RPMI8226 (cell line): ENCODE measurements at places on chromosomes 7 and 10.

DNA sequence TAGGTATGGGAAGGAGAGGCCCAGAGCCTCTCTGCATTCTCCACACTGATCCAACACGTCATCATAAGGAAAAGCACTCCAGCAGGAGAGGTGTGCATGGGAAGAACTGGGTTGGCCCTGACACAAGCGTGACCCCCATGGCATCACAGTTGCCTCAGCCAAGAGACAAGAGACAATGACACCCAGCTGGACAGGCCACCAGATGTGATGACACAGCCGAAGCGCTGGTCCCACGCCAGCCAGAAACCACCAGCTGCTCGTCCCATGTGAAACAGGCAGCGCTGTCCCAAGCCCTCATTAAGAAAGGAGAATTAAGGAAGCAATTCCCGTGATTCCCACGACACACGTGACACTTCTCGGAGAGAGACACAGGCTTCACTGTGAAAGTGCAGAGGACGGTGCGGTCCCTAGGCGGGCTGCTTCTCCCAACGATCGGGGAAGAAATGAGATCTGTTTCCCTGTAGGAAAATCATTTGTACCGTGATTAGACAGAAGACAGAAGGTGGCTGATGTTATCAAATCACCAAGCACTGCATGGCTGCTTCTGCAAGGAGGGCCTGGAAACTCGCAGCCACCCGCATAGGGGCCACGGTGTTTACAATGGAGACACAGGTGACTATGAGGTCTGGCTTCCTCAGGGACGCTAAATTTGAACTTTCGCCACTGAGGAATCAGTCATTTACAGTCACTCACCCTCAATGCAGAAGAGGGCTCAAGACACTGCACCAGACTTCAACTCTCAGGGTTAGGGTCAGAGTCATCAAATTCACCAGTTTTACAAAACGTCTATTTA is 74.5 kb downstream of the DIP2C start:
- DNase-seq: no peak

GRCh38 chr10:18137111-18137510 is 3.1 kb upstream of the CACNB2 start:
- no peak for DNase-seq

GRCh38 chr10:17655567-17656146 is 11.7 kb downstream of the STAM start:
- DNase-seq: no peak

GRCh38 chr7:10838228-10838627 is 135.4 kb upstream of the PHF14 start:
- no peak for DNase-seq

DNA sequence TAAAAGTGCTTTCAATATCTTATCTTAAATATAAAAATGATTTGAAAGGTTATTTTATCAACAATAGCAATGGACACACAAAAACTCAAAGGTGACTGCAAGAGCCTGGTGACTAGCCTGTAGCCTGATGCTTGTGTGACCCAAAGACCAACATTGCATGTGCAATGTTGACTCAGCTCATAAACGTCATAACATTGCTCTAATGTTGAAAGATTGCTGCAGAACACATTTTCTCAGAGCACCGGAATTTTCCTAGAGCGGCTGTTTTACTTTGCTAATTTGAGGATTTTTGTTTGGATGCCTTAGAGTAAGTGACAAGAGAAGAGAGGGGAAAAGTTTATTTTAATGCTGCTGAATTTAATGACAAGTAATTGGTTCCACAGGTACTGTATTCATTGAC is 107.1 kb downstream of the RAB18 start:
- DNase-seq: no peak

- DNase-seq: no peak
Observed at GRCh38 chr7:142133731-142134148, 22.2 kb downstream of the MGAM2 start.

- no peak for DNase-seq
Observed at GRCh38 chr7:150586068-150586784, 19.0 kb downstream of the GIMAP4 start.

GRCh38 chr7:97390915-97391593 is 273.6 kb downstream of the SDHAF3 start:
- no peak for DNase-seq

DNA sequence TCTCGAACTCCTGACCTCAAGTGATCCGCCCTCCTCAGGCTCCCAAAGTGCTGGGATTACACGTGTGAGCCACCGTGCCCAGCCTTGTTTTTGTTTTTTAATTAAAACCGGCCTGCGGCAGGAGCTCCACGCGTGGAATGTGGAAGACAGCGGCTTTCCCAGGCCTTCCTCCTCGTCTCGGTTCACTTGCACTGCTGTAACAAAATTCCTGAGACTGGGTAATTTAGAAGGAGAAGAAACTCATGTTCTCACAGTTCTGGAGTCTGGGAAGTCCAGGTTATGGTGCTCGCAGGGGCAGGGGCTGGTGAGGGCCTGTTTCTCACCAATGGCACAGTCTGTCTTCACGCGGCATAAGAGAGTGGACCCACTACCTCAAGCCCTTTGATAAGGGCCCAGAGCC is 14.4 kb upstream of the CRYGN start:
- DNase-seq: no peak

DNA sequence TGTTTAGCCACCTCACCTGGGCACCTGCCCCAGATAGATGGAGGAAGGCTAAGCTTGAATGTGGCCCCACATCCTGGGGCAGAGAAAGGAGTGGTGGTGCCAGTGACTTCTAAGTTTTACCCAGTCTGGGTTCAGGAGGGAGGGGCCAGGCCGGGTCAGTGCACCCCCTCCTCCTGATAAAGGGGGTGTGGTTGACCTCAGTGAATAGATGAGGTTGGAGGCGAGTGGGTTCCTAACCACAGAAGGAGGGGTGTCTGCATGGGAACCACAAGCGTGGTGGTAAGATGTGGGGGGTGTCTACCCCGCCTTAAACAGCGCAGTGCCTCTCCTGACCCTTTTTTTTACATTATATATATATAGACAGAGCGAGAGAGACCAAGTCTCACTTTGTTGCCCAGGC is 105.3 kb upstream of the KCTD7 start:
- no peak for DNase-seq

DNA sequence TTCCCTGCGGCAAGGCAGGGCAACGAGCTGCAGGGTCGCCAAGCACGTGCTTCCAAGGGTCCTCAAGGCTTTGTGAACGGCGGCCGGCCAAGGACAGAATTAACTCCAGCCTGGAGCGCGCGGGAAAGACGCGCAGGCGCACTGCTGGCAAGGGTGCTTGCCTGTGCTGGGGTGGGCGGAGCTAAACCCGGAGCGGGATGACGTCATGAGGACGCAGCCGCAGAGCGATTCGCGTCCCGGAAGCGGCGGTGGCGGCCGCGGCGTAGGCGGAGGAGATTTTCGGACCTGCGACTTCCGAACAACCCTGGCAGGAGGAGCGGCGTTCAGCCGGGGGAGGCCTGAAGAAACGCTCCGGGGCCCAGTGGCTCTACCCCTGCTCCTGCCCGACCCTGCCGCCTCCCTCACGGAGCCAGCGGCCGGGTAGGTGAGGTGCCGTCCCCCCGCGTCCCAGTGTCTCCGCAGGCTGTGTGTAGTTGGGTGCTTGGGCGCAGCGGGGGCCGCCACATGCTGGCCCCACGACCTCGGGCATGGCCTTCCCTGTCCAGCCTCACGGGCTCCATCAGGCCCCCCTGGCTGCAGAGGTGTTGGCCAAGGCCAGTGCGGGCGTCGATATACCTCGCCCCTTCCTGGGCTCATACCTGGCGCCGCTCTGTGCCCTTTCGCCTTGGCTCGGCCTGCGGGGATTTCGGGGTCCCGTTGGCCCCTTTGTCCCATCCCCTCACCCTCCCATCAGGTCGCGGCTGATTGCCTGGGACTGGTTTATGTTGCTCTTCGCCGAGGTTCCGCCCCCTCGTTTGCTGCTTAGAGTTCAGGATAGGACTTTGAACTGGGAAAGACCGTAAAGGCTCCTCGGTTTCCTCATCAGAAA is at the start of gene ZFYVE27:
Gene ZFYVE27, plus strand, starts transcription at position 227 of the 868 bp plus-strand sequence. CDS start 1,350 bp downstream, outside the sequence.
- peak; percentile 93 for DNase-seq

GRCh38 chr7:68407460-68407859 is 1190.8 kb upstream of the AUTS2 start:
- no peak for DNase-seq

DNA sequence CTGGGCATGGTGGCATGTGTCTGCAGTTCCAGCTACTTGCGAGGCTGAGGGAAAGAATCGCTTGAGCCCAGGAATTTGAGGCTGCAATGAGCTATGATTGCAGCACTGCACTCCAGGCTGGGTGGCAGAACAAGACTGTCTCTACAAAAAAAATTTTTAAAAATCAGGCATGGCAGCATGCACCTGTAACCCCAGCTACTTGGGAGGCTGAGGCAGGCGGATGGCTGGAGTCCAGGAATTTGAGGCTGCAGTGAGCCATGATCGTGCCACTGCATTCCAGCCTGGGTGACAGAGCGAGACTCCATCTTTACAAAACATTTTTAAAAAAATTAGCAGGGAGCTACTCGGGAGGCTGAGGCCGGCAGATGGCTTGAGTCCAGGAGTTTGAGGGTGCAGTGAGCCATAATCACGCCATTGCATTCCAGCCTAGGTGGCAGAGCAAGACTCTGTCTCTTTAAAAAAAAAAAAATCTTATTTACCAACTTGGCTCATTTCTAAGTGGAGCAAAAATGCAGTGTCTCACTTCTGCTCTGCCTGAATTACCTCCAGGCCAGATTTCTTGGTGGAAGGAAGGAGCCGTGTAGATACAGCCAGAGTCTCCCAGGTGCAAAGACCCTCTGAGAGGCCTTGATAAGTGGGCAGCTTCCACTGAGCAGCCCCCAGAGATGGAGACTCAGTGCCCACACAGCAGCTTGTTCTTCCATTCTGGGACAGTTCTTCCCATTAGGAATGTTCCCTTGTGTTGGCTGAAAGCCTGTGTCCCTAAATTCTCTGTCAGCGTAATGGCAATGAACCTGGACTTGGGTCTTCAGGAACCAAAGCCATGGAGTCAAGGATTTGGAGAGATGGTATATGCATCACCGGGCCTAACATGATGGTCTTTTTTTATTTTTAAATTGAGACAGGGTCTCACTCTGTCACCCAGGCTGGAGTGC is 30.0 kb downstream of the GTF2IRD1 start:
- peak; percentile 77 for DNase-seq

DNA sequence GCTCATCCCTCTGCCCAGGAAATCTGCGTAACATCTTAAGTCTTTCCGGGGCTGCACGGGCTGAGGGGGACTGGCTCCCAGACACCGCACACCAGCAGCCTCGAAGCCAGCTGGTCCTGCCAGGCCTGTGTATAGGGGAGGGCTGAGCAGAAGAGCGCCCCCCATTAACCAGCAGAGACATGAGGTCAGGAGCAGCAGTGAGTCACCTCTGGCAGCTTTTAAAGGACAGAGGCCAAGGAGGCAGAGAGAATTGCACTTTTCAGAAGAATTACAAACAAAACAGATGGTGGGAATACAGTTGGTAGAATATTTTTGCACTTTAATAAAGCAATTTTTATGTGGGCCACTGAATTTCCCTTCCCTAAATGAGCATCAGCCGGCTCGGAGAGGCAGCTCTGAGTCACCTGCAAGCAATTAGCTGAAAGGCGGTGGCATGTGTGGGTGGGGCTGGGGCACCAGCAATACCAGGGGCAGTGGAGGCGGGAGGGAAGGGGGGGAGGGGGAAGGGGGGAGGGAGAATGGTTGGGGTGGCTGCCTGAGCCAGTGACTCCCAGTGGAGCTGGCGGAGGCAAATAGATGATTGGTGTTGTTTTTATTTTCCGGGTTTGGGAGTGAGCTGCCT is 39.1 kb downstream of the GOLGA7B start:
- no peak for DNase-seq

DNA sequence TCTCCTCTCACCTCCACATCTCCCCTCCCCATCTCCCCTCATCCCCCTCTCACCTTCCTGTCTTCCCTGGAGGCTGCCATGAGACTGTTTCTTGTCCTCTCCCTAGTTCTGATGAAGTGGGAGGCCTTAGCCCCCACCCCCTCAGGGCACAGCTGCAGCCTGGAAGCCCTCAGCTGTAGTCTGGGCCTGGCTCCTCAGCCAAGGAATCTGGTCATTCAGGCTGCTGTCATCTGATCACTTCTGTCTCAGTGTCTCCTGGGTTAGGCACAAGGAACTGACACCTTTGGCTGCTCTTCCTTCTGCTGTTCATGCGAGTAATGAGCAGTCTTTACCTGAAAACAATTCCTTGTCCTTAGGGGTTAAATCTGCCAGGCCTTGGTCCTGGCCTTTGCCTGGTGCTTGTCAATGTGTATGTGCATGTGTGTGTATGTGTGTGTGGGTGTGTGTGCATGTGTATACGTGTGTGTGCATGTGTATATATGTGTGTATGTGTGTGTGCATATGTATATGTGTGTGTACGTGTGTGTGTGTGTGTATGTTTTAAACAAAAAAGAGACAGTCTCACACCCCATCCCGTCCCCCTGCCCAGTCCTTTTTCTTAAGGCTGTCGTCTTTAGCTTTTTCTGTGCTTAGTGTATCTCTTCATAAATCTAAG is 153.5 kb upstream of the TMEM72 start:
- DNase-seq: no peak

- DNase-seq: no peak
Observed at GRCh38 chr10:4196771-4197390, 411.9 kb upstream of the KLF6 start.

DNA sequence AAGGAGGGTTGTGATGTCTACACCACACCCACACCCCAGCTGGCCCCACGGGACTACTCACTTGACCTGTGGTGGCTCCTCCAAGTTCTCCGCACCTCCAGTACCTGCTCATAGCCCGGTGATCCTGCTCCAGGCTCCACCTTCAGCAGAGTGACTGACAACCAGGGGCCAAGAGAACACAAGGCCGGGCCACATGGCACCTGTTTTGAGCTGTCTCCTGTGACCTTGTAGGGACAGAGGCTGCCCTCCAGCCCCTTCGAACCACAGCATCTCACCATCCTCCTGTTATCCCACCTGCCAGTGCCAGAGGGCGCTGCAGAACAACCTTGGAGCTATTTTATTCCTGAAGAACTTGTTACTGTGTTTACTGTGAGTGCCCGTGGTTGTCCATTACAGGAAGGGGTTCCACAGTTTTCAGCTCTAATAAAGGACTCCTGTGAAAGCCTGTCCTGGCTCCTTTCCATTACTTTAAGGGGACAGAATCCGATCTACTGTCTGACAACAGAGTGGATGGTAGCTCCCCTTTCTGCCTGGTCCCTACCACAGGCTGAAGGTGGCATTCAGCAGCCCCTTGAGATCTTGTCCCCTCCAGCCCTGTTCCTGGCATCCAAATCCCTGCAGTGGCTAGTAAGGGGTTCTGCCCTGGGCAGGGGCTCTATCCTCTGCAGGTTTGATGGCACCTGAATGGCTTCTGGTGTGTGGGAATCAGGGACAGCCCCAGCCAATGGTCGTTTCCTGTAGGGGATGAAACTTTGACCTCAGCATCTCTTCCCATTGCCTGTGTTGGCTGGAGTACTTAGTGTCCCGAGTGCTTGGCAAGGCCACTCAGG is 50.8 kb downstream of the C10orf120 start:
- peak; percentile 40 for DNase-seq

GRCh38 chr10:63466144-63466935 is 563 bp upstream of the JMJD1C start:
- DNase-seq: peak; percentile 31

- DNase-seq: peak; percentile 5
Observed at GRCh38 chr10:89837165-89838043, 136.0 kb downstream of the KIF20B start.

DNA sequence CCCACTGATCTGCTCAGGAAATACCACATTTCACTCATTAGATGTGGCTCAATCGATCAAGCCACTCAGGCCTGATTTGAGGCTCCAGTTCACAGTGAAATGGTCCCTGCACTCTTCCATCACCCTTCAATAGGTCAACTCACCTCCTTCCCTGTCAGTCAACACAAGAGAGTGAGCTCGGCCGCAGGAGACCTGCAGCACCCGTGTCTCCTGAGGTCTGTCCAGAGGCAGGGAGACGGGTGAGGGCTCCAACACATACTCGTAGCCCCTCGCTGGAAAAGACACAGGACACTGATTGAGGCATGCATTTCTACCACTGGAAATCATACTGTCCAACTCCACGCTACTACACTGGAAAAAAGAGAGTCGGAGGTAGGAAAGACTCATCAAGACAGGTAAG is 7.1 kb downstream of the RCC1L start:
- DNase-seq: no peak
